Activated CD8-positive, alpha-beta memory T cell treated with anti-CD3 and anti-CD28 coated beads, Interleukin-2, amount 50 U/mL, for 48 hours (primary cell): ENCODE measurements at places on chromosomes 3 and 15.

DNA sequence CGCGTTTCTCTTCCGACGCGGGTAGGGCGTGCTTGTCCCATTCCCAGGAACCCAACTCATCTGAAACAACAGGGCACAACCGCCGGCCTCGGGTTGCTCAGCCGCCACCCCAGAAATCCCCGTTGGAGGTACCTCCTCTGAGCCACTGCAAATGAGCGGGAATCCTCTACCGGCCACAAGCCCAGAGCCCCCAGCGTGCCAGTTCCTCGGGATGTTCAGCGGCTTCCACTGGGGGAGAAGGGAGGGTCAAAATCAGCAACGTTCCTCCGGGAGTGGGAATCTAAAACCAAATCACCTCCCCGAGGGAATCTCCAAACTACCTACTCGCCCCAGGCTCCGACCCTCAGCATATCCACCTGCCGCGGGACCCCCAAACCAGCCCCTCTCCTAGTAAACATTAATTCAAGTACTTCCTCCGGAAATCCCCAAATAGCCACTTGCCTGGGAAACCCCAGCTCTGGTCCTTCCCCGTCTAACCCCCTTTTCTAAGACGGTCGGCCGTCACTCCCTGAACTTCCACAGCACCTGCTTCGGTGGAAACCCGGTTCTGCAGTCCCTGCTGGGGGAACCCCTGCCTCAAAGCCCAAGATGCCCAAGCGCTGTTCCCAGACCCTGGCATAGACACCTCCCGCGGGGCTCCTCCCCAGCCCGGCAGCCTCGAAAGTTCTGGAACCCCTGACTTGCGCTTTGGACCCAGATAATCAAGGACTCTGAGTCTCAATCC, 887 bp downstream of the OXTR start:
- DNase-seq = no peak

DNA sequence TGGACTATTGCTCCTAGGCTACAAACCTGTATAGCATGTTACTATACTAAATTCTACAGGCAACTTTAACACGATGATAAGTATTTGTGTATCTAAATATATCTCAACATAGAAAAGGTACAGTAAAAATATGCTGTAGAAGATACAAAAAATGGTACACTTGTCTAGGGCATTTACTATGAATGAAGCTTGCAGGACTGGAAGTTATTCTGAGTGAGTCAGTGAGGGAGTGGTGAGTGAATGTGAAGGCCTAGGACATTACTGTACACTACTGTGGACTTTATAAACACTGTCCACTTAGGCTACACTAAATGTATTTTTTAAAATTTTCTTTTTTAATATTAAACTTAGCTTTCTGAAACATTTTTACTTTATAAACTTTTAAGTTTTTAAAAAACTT, 140.5 kb upstream of the SGO1 start:
- no peak for DNase-seq

DNA sequence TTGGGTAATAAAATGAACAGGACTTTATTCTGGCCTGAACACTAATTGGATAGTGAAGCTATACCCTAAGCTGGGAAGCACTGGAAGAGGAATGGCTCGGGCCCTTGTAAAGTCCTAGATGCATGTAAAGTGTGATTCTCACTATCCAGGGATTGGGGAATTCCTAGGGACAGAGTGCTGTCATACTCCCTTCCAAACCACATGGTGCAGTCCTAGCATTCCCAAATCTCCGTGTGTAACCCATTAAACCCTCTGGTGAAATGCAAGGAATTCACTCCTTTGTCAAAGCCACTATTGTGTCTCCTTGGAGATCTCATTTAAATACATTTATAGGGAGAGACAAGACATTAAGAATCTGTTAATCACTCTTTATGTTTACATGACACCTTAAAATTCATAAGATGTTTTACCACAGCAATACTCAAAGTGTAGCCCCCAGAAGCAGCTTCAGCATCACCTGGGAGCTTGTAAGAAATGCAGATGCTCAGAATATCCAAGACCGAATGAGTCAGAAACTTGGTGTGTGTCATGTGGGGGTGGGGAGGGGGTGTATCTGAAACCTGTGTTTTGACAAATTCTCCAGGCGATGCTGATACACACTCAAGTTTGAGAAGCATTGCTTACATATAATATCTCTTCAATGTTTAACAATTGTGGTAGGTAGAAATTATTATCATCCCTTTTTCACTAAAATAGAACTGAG, 121.8 kb upstream of the NPHP3 start:
- DNase-seq = no peak

DNA sequence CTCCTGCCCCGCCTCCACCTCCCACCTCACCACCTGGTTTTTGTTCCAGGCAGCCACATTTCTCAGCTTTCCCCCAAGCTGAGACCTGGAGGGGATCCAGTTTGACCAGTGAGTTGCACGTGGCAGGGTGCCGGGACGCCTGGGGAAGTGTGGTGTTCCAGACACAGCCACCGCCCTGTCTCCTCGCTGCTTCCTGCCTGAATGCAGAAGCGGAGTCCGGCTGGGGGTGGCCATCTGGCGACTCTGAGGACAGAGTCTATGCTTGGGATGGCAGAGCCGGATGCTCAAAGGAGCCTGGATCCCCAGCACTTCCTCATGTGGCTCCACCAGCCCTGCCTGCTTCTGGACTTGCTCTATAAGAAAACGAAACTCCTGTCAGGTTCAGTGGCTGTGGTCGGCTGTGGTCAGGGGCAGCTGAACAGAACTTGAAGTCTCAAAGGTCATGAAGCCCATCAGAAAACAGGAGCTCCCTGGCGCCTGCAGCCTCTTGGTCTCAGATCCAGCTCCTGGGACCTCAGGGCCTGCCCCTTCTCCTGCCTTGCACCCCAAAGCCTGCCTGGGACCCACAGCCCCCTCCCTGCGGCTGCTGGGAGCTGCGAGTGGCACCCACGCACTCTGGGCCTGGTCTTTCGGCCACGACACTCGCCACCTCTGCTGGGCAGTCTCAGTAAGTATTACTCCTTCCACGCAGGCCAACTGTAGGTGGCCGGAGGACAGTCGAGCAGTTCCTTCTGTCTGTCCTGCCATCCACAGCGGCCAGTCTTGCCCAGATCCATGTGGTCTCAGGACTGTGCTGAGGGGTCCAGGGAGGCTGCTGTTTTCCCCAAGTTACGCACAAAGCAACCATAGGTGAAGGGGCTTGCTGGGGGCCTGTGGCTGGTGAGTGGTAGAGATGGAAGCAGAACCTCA, 112.8 kb upstream of the MEF2A start:
- peak; percentile 50 for DNase-seq

- DNase-seq = no peak
These were observed 40.5 kb downstream of the SOX2 start for GRCh38 chr3:181752202-181752671.
